ENCODE measurements at places on chromosomes 16 and 17.

DNA sequence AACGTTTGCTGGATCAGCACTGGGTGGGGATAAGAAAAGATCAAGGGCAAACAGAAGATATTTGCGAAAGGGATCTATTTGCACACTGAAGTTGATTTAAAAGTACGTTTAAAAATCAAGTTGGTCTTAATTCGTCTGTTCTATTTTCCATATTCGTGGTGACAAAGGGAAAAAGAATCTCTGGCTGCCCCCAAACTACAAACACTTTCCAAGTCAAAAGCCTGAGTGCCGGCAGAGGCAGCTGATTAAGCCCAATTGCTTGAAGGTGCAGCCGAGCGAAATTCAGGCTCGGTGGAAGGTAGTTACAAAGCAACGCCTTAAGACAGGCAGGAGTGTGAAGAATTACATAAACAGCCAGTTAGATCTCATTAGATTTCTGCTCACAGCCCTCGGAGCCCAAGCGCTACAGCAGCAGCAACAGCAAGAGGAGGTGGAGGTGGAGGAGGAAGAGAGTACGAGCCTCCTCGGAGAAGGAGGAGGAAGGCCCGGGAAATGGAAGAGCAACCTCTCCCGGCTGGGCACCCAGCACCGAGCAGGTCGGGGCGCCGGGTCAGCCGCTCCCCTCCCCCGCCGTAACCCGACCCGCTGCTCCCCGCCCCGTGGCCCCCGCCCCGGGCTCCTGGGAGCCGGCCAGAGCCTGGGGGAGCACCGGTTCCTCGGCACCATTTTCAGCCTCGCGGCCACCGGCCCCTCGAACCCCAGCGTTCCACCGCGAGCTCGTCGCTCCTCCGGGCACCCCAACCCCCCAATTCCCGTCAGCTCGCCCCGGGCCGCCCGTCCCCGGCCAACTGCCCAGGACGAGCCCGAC, 890 bp downstream of the TOB1 start:
- peak; percentile 78 for DNase-seq

DNA sequence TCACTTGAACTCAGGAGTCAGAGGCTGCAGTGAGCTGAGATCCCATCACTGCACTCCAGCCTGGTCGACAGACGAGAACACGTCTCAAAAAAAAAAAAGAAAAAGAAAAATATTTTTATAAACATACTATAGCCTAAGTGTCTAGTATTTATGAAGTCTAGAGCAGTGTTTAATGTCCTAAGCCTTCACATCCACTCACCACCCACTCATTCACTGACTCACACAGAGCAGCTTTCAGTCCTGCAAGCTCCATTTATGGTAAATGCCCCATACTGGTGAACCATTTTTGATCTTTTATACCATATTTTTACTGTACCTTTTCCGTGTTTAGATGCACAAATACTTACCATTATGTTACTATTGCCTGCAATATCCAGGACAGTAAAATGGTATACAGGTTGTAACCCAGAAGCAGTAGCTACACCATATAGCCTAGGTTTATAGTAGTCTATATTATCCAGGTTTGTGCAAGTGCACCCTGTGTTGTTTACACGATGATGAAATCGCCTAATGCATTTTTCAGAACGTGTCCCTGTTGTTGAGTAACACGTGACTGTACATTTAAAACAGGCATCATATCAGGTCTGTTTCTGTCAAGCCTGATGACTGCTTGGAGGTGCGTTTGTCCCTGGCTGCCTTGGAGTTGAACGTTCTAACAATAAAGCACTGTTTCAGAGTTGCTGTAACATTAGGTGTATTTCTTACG, 10.1 kb downstream of the NUDT7 start:
- DNase-seq = no peak

DNA sequence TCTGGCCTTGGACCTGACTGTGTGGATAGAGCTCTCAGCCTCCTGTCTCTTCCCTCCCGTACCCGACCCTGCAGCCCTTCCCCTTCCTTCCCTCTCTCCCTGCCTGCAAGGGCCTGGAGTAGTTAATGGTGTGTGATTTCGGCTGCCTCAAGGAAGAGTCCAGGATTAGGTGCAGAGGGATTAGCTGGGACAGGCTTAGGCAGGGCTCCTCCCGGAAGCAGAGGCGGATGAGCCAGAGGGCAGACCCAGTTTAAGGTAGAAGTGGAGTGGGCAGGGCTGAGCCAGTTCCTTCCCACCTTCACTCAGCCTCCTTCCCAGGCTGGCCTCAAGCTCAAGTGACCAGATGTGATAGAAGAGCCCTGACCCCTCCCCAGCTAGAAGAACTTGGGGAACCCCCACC, 16.8 kb downstream of the GUCY2D start:
- no peak for DNase-seq

DNA sequence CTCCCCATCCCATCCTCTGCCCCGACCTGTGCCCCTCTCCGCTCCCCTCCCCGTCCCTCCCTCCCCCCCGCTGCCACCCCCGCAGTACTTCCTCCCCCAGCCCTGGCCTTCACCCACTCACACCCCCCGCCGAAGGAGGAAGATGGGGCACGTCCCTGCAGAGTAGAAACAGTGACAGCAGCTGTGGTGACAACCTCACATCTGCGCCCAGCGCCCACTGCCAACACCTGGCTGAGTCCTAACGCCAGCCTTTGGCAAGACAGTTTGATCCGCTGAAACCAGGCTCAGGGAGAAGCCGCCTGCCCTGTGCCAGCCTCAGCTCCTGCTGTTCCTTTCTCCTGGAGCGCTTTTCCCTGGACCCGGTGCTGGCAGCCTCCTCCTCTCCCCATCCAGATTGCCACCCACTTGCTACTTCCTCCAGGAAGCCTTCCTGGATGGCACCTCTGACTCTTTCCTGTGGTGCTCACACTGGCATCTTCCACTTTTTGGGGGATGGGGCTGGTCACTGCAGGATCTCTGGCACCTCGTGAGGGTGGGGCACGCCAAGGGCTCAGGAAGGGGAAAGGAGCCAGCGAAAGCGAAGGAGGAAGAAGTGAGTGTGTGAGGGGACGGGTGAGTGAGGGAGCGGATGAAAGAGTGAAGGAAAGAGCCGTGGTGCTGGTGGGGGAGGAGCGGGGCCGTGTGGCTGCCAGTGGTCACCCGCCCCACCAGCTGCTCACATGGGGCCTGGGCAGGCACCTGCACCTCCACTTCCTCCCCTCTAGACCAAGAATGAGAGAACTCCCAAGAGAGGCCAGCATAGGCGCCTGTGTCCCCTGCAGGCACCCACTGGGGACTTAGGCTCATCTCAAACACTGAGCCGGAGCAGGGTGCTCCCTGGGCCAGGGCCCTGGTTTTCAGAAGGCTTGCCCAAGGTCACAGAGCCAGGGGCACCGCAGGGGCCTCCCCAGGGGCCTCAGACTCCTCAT, 27.0 kb downstream of the ZFPM1 start:
- DNase-seq = no peak

DNA sequence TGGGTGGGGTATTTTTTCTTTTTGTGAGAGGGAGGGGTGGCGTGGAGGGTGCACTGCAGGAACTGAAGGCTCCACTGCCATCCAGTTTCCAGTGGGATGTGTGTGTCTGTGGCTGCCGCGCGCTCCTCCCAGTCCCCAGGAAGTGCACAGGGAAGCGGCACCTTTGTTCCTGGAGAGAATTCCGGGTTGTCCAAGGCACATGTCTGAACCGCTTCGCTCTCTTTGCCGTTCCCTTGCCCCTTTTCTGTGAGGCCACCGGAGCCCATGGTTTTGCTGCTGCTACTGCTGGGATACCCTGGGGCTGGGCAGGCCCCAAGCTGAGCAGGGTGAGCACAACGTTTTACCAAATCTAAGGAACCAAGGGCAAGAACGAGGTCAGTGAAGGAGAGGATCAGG, 19.5 kb downstream of the ACSF3 start:
- no peak for DNase-seq

DNA sequence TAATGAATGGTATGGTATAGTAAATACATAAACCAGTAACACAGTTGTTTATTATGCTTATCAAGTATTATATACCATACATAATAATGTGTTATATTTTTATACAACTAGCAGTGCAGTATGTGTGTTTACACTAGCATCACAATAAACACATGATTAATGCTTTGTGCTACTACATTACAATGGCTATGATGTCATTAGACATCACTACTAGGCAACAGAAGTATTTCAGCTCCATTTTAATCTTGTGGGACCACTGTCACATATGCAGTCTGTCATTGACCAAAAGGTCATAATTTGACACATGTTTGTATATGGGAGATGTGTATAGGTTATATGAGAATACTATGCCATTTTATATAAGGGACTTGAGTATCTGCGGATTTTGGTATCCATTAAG, 32.7 kb downstream of the TRIM37 start:
- no peak for DNase-seq

GRCh38 chr17:18267366-18267765, 6.9 kb downstream of the MIEF2 start:
- no peak for DNase-seq

DNA sequence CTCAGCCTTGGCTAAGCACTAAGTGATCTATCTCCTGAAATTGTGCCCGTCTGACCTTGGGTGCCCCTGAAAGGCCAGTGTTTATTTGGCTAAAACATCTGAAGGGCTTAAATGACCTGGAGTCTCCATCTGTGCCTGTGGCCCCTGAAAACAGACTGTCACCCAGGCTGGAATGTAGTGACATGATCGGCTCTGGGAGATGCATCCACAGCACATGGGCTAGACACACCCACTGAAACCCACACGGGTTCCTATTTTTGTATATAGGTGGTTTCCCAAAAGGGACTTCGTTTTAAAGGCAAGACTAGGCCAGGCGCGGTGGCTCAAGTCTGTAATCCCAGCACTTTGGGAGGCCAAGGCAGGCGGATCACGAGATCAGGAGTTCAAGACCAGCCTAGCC, 13.5 kb downstream of the CEP295NL start:
- DNase-seq = no peak

DNA sequence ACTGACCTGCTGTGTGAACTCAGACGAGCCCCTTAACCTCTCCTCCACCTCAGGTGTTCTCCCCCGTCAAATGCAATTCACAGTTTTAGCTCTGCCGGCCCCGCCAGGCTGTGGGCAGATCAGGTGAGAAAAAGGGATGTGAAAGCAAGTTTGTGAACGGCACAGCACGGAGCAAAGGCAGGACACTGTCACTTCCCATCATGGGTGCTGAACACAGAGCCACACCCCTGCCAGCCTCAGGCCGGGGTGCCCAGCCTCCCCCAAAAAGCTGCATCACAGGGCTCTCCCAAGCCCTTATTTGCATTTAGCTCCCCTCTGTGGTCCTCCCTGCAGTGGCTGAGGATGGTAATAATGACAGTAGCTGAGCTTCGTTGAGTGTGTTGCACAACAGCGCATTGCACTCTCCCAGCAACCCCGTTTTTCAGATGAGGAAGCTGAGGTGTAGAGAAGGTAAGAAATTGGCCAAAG, 88.8 kb upstream of the TNRC6C start:
- no peak for DNase-seq

DNA sequence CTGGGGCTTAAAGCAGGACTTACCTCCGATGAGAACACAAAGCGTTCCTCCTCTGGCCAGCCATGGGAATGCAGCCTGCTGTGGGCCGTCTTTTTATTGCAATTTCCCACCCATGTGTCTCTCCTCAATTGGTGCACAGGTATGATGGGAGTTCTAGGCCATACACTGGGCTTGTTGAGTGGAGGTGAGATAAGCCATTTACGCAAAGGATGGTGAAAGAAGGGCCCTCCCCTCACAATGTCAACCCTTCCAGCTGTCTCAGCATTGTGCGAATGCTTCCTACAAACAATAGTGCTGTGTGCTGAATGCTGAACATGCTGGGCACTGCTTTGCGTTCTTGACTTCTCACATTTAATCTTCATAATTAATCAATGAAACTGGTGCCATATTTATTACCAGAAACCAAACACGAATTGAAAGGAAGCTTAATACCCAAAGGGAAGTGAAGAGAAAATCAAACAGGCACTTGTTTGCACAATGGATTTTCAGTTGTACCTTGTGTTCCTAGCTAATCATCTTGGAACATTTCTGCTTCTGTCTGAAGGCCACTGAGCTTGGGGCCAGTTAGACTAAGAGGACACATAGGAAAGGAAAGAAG, at the start of gene GP2:
GP2 (minus strand) TSS at position 70 of the 598 bp plus-strand sequence. CDS start 1,082 bp downstream, outside the sequence.
- no peak for DNase-seq

DNA sequence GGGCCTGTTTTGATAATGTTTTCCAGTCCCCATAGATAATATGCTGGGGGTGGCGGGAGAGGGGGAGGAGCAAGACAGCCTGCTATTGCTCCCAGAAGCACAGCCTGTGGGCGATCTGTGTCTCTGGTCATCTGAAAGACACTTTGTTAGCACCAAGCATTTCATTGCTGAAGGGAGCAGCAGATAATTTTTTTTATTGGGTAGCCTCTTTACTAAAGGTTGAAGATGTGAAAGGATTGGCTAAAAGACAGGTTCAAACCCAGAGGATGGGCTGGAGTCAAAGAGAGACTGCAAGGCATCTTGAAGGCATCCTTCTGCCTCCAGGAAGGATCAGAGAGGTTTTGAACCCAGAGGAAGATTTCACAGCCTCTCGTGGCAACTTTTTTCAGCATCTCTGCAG, 60.6 kb downstream of the C17orf67 start:
- DNase-seq = no peak

DNA sequence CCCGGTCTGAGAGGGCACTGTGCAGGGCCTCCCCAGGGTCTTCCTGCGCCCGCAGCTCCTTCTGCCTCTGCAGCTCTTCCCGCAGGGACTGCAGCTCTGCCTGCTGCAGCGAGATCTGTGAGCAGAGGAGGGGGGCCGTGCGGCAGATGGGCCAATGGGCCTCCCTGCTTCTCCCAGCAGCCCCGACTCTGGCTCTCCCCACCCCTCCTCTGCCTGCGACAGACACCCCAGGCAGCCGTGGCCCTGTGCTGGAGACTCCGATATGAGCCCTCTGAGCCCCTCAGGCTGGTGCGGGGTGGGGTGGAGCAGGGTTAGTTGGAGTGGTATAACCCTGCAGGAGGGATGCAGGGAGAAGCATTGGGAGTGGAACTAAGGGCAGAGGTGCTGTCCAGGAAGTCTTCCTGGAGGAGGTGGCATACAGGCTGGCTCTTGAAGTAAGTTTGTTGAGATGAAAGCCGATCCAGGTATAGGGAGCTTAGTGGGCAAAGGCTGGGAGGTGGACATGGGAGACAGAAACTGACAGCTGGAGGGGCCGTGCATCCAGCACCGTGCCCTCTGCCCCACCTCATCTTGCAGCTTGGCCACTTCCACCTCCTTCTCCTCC, 5.0 kb downstream of the THOC6 start:
- peak; percentile 68 for DNase-seq

GRCh38 chr17:58341861-58342475, 10.0 kb downstream of the SUPT4H1 start:
- no peak for DNase-seq

DNA sequence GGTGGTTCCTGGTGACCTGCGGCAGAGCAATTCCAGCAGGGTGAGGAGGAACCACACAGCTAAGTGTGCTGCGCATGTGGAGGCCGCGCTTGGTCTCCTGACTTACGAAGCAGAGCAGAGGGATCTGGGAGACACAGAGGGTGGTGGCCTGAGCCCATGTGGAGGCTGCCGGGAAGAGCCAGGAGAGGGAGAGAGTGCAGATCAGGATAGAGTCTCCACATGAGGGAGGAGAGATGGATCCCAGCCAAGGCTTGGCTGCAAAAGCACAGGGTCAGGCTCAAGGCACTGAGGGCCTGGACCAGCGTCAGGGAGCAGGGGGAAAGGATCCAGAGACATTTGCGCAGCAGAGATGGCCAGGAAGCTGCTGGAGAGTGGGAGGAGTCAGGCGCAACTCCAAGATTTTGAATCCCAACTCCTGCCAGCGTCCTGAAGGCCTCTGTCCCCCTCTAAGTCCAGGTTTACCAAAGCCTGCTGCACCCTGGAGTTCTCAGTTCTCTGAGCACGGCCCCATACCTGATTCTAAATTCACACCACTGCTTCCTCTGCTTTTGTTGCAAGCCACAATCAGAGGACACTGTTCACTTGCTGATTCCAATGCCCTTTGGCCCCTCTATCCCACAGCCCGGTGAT, 11.3 kb upstream of the MLLT6 start:
- no peak for DNase-seq

GRCh38 chr17:74954115-74954514, 18.4 kb downstream of the OTOP3 start:
- no peak for DNase-seq
